ENCODE measurements at places on chromosomes 2 and 18.

DNA sequence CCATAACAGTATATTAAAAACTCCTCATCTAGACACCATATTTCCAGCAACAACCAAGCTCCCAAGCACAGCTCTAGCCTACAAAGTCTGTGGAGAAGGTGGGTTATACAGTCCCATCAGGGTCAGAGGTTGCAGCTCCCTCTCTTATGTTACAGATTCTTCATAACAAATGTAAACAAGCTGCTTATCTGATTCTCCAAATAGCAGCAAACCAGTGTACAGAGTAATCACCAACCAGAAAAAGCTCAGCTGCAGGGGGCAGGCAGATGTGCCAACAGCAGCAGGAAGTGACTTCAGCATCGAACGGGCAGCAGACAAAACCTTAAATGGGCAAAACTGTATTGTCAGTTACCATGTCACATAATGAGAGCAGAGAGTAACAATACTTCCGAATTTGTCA is 52.9 kb upstream of the NABP1 start:
- no peak for DNase-seq

DNA sequence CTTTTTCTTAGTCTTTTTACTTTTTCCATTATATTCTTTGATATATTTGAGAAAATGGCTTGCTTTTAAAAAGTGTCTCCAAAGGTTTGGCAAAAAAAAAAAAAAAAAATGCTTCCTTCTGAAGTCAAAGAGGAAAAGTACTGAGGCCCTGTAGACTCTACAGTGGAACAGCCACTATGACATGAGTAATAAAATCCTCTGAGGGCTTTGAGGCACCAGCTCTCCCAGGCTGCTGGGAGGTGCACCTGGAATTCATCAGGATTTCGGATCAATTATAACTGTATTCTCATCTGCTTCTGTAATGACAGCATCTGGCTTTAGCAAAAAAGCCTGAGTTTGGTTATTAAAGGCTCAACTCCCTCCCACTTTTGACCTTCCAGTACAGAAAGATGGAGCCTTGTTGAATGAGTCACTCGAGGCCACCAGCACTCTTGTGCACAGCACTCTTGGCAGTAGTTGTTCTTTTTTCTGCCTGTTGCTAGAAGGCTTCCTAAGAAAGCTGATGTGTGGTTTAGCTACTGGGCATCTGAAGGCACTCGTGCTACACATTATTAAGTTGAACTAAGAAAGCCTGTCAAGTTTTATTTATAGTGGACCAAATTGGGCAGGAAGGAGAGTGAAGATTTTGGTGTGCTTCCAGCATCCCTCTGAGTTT is 131.3 kb downstream of the PRPF40A start:
- no peak for DNase-seq

- DNase-seq = no peak
Measured at GRCh38 chr2:19256121-19256601, 102.3 kb downstream of the OSR1 start.

- DNase-seq = no peak
Measured at GRCh38 chr18:57050310-57050949, 96.5 kb upstream of the BOD1L2 start.

- no peak for DNase-seq
Measured at GRCh38 chr2:34719206-34719605, 1120.1 kb upstream of the FAM98A start.
